ENCODE measurements at places on chromosomes 2 and 18. TPM values are rescaled to one million over a fixed set of nuclear protein-coding genes. Genes with fewer than 3 reads are reported as not detected.
A peak's percentile ranks its signal among the peaks of the same experiment; 100 is the strongest.

DNA sequence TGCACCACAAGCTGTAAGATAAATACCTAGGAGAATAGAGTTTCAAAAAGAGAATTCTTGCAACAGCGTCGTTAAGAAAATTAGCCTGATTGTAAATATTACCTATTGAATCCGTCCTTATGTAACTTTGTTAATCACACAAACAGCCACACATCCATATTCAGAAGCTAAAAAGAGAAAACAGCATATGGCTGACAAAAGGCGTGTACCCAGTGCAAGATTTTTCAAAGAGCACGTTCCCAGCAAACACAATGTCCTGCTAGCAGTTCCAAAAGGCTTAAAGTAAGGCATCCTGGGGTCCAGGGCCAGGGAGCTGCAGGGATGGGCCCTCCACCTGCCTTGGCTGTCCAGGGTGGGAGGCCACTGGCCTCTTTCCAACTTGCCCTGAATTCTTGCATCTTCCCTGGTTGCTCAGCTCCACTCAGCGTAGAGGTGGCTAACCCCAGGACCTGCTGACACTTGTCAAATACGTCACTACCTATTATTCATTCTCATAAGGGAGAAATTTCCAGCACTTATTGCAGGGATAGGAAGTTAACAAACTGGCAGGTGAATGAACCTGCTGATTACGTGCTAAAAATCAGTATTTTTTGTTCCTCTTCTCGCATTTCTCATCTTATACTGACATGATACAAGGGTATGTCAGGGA is 102.1 kb upstream of the NEDD4L start:
- no peak for DNase-seq

GRCh38 chr2:35410431-35411061 is 945.0 kb upstream of the CRIM1 start:
- peak; percentile 45 for DNase-seq

DNA sequence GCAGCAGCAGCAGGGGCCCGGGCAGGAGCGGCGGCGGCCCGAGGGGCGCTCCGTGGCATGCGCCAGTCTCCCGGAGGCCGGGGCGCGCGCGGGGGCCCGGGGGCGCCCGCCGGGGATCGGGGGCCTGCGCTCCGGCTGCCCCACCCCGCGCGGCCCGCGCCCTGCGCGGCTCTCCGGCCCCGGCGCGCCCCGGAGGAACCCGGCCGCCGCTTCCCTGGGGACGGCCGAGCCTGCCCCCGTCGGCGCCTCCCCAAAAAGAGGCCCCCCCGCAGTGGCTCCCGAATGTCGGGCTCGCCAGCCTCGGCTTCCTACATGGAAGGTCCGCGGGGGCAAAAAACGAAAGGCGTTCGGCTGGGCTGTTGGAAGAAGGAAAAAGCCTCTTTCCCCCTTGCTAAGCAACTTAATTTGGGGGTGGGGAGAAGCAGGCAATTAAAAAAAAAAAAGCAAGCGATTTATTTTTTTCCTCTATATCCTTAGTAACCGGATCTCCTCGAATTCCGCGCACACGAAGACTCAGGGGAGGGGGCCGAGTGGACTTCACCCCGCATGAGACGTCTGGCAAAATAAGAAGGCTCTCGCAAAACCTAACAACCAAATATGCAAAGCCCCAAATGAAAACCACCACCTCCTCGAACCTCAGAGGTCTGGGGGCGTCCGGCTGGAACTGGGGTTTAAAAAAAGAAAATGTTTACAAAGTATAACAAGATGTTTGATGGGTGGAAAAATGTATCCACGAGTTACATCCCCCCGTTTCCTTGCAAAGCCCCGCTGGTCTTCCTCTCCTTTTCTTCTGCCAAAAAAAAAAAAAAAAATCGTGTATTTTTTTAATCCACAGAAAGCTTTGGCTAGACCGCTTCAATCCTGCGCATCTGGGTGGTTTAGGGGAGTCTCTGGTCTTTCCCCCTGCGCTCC is at the start of gene SMAD7:
Gene SMAD7, minus strand, starts transcription at position 430 of the 912 bp plus-strand sequence. CDS start 541 bp downstream, outside the sequence.
- DNase-seq = no peak

DNA sequence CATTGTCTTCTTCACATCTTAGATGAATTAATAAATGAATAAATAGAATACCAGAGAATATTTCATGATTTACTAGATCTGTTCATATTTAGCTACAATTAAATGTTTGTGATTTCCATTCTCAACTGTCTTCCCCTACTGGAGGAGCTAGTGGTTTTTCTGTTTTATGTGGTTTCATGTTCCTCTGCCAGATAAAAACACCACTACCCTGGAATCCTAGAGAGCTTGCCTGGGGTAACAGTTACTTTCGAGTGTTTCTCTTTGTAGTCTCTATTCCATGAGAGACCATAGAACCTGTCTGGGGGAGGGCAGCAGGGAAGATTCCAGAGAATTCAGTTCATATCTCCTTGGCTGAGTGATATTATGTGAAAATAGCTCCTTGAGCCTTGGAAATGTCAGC is 349.2 kb downstream of the INSIG2 start:
- no peak for DNase-seq

DNA sequence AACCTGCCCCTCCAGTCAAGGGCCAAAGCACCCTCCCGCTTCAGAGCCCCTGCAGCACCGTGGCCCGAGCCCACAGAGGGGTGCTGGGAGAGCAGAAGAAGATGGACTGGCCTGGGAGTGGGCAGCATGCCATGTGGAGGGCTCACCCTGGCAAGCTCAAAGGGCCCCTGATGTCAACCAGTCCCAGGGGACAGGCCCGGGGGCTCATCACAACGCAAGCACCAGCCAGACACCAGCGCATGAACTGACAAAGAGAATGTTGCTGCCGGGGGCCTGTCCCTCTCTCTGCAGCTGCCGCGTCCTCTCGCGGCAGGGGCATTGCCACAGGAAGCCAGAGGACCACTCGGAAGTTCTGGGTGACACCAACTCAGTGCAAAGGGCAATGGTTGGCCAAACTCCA is 30.3 kb upstream of the BIN1 start:
- no peak for DNase-seq

Gene LYPD6
- 11.9 TPM for polyA plus RNA-seq

- no peak for DNase-seq
These were observed 8.1 kb downstream of the TEX51 start for GRCh38 chr2:126906781-126907180.

- peak; percentile 4 for DNase-seq
These were observed 125.6 kb downstream of the GRB14 start for GRCh38 chr2:164495491-164496223.

- DNase-seq = no peak
These were observed 5.2 kb downstream of the ARHGAP25 start for GRCh38 chr2:68739595-68740399.
